Stimulated activated CD8-positive, alpha-beta memory T cell treated with anti-CD3 and anti-CD28 coated beads, Interleukin-15, amount 100 ng/mL, for 1 hour (primary cell): ENCODE measurements at places on chromosomes 4 and X.

- no peak for DNase-seq
Measured at GRCh38 chr4:42123071-42123644, 29.3 kb downstream of the BEND4 start.

DNA sequence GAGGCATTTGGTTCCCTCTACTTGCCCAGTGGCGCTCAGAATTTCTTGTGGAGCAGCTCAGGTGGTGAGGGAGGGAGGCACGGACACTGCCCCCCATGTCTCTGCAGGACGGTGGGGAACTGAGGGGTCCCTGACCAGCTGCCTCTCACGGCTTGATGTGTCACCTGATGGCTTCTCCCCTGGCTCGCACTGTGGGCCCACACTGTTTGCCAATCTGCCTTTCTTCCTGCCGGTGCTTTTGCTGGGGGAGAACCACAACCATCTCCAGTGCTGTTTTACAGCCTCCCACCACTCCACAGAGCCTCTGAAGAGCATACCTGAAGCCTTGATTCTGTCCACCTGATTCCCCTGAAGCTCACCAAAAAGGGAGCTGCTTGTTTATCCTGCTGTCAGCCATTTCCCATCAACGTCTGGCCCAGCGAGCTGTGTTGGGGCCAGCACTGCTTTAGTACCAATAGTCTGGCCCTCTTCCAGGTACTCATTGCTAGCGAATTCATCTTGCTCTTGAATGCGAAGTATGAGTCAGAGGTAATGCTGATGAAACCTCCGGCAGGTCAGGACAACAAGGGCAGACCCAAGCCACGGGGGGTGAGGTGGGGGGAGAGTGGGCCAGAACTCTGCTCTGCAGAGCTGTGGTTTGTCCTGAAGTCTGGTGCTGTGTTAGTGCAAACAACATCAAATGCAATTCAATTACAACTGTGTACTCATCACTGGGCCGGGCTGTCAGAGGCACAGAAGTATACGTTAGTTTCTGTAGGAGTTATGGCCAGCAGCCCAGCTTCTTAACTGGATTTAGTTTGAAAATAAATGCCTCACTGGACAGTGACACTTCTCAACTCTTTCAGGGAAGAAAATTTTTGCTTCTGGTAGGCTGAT lies 208.3 kb upstream of the JADE1 start:
- DNase-seq, result no peak

DNA sequence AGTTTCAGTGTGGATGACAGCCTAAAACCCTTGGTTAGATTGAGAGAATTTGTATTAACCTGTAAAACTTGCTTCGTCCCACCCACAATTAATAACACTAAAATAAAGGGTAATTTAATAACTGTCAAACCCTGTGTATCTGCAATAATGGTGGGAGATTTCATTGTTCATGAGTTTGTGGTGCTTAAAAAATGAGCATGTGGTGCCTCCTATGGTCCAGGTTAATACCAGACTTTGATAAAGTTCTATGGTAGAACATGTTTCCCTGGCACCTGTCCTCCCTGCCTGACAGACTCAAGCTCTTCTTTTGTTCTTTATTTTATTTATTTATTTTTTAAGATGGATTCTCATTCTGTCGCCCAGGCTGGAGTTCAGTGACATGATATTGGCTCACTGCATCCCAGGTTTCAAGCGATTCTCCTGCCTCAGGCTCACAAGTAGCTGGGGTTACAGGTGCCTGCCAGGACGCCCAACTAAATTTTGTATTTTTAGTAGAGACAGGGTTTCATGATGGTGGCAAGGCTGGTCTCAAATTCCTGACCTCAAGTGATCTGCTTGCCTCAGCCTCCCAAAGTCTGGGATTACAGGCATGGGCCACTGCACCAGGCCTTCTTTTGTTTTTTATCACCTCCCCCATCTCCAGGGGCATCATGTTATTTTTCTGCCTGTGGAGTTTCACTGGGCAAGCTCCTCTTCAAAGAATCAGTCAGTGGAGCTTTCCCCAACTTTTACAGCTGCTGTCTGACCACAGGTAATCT lies 289.2 kb downstream of the NR3C2 start:
- DNase-seq, result no peak

- no peak for DNase-seq
Measured at GRCh38 chr4:61827907-61828391, 627.8 kb downstream of the ADGRL3 start.

GRCh38 chrX:39149761-39150160 lies 348.5 kb downstream of the MID1IP1 start:
- DNase-seq, result peak; percentile 35

DNA sequence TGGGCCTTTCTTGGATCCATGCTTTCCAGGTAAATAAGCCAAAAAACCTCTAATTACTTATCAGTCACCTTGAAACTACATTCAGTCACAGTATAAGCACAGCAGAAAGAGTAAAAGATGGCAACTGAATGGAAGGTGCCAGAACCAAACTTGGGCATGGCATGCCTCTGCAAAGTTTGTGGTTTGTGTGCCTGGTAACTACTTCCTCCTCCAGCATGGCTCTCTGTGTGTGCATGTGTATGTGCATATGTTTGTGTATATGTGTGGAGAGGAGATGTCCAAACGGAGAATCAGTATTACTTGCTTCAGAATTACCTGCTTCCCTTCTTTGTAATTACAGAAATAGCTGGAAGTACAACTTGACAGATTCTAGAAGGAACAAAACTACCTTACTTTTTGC lies 67.5 kb downstream of the AGTR2 start:
- no peak for DNase-seq

- no peak for DNase-seq
Measured at GRCh38 chr4:182809417-182810102, 107.6 kb downstream of the DCTD start.

DNA sequence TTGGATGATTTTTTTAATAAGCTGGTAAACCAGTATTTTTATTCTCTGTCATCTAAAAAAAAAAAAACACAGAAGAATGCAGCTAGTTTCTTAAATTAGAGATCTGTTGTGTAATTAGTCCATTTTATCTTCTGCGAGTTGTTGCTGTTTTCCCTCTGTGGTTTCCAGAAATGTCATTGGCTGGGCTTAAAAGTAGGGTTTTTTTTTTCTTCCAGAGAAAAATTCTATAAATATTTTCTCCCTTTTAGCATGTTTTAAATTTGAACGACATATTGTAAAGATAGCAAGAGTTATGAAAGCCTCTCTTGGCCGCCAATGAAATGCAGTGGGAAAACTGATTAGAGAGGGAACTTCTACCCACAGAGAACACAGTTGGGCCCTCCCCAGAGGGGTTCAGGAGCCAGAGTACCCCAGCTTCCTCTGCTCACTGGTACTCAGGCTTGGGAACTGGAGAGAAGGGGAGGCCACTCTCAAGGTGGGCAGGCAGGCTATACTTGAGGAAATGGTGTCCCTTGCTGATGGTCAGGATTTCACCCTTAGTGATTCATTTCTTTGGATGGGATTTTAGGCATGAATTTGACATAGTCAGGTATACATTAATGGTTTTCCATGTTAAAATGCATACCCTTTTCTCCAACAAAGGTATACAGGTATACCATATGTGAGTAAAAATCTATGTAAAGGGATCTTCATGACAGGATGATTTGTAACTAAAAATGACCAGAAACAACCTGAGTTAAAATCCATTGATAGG lies 166.1 kb downstream of the BCOR start:
- DNase-seq, result no peak

DNA sequence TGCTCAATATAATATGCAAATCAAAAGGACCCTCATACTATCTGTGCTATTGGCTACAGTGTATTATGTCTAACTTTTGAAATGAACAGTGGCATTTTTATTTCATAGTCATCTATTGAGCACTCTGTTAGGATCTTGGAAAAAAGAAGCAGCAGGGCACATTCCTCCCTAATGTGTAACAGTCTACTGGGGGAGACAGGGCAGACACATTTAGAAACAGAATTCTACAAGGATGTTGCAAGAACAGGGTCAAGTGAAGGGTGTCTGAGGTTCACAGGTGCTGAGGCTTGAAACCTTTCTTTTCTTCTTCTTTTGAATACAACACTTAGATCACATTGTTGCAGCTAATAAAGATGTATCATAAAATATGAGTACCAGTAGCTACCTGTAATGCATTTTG lies 129.7 kb upstream of the SLC4A4 start:
- DNase-seq, result no peak

- DNase-seq, result peak; percentile 5
Measured at GRCh38 chr4:152696764-152697261, 17.0 kb upstream of the TMEM154 start.

GRCh38 chr4:158314756-158315487 lies 104.6 kb downstream of the TMEM144 start:
- no peak for DNase-seq

- no peak for DNase-seq
Measured at GRCh38 chr4:109009909-109010308, 247.1 kb upstream of the ETNPPL start.

- no peak for DNase-seq
Measured at GRCh38 chr4:153725831-153726154, 34.0 kb downstream of the RNF175 start.

- DNase-seq, result no peak
Measured at GRCh38 chr4:41140410-41140809, 73.9 kb downstream of the APBB2 start.

GRCh38 chr4:147247579-147247978 lies 233.3 kb upstream of the EDNRA start:
- DNase-seq, result no peak

DNA sequence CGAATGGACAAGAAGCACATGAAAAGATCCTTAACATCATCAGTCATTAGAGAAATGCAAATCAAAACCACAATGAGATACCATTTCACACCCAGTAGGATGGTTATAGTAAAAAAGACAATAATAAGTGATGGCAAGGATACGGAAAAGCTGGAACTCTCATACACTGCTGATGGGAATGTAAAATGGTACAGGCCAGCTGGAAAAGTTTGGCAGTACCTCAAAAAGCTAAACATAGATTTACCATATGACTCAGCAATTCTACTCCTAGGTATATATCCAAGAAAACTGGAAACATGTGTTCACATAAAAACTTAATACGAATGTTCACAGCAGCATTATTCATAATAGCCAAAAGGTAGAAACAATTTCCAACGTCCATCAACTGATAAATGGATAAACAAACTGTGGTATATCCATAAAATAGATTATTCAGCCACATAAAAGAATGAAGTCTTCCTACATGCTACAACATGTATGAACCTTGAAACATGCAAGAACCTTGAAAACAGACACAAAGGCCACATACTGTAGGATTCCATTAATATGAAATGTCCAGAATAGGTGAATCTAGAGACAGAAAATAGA lies 11.9 kb downstream of the RPS6KA3 start:
- DNase-seq, result no peak

DNA sequence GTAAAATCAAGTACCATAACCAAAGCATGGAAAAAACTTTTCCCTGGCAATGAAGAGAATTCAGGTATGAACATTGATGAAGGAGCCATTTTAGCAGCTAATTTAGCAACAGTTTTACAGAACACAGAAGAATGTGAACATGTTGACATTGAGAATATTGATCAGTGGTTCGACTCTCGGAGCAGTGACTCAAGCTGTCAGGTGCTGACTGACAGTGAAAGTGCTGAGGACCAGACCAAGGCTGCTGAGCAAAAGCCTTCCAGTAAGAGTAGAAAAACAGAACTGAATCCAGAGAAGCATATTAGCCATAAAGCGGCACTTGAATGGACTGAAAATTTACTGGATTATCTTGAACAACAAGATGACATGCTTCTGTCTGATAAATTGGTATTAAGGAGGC lies 2.8 kb downstream of the TIGD2 start:
- no peak for DNase-seq

GRCh38 chrX:8748855-8749254 lies 16.9 kb upstream of the ANOS1 start:
- no peak for DNase-seq

- no peak for DNase-seq
Measured at GRCh38 chrX:12580548-12580947, 210.7 kb upstream of the PRPS2 start.

DNA sequence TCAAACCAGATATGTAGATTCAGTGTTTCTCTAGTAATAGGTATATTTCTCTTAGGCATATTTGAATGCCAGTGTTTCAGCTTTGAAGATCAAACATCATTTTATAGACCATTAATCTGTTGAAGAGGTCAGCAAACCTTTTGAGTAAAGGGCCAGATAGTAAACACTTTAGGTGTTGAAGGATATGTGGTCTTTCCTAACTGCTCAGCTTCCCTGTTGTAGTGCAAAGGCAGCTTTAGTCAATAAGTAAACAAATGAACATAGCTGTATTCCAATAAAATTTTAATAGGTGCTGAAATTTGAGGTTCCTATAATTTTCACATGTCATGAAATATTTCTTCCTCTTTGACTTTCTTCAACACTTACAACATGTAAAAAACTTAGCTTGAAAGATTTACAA lies 201.6 kb downstream of the ADGRL3 start:
- no peak for DNase-seq

- no peak for DNase-seq
Measured at GRCh38 chr4:8542776-8543525, 37.2 kb upstream of the GPR78 start.

- no peak for DNase-seq
Measured at GRCh38 chr4:87025614-87026041, 90.8 kb downstream of the AFF1 start.

- DNase-seq, result no peak
Measured at GRCh38 chrX:124488412-124489161, 142.2 kb downstream of the SH2D1A start.

- no peak for DNase-seq
Measured at GRCh38 chrX:9539605-9540387, 74.9 kb downstream of the TBL1X start.

DNA sequence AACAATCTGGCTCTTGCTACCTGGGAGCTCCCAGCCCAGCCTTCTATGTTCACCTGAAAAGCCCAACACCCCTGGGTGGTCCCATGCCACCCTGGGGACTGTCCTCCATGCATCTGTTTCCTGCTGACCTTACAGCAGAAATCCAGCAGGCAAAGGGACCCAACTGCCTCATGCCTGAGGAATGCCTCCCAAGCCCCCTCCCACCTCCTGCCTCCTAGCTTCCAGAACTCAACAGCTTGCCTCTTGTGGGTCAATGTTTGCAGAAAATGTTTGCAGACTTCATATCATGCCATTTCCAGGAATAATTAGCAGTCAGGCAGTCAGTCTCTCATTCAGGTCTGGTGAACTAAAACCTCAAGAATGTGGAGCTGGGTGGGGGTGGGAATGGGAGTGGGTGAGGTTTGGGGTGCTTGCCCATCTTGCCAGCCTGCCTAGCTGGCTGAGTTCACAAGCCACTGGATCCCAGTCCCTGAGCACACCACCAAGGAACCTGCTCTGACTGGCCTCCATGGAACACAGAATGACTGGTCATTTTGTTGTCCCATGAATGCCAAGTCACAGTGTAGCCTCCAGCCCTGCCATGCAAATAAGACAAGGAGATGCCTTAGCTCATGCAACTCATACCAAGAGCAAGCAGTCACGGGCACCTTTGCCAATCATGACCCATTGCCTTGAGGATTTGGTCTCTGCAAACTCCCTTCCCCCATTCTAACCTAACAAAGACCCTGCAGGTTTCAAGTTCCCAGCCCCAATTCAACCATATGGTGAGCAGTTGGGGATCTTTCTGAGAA lies 12.1 kb upstream of the PLAC1 start:
- DNase-seq, result no peak

- no peak for DNase-seq
Measured at GRCh38 chr4:94411296-94411695, 40.4 kb upstream of the PDLIM5 start.
